ENCODE measurements at places on chromosomes 1 and 21.

DNA sequence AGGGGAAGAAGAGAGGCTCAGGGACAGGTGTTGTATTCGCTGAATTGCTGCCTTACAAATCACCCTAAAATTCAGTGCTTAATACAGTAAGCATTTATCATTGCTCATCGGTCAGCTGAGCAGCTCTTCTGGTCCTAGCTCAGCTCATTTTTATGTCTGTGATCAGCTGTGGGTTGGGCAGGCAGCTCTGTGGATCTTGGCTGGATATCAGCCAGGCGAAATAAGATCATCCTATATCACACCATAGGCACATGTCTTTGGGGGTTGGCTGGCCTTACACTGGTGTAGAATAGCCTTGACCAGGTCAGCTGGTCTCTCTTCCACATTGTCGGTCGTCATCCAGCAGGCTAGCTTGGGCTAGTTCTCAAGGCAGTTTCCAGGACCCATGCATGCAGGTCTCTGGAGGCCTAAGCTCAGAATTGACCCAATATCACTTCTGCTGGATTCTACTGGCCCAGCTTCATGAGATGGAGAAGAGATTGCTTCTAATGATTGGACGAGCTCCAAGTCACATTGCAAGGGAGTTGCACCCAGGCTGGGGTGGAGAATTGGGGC, 448.6 kb downstream of the KIF26B start:
- DNase-seq: no peak

DNA sequence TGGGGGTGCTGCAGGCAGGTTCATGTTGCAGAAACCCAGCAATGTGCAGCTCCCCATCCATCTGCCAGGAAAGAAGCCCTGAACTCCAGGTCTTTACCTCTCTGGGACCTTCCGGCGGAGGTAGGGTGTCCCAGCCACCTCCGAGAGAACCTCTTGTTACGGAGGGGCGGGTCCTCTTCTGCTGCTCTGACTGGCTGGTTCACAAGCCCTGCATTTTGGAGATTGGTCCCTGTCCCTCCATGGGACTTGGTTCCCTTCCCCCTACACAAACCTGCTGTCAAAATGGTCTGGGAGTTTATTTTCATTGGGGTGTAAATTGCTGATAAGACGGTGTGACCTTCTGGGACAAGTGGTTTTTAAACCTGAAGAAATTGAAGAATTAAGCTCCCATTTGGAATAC, 8.0 kb upstream of the CELSR2 start:
- DNase-seq: no peak

- no peak for DNase-seq
These were observed 4.0 kb downstream of the SLC30A10 start for GRCh38 chr1:219924342-219924741.

- no peak for DNase-seq
These were observed 148.5 kb downstream of the GDAP2 start for GRCh38 chr1:117780687-117781475.

GRCh38 chr21:46221664-46222435, 6.7 kb downstream of the LSS start:
- no peak for DNase-seq

DNA sequence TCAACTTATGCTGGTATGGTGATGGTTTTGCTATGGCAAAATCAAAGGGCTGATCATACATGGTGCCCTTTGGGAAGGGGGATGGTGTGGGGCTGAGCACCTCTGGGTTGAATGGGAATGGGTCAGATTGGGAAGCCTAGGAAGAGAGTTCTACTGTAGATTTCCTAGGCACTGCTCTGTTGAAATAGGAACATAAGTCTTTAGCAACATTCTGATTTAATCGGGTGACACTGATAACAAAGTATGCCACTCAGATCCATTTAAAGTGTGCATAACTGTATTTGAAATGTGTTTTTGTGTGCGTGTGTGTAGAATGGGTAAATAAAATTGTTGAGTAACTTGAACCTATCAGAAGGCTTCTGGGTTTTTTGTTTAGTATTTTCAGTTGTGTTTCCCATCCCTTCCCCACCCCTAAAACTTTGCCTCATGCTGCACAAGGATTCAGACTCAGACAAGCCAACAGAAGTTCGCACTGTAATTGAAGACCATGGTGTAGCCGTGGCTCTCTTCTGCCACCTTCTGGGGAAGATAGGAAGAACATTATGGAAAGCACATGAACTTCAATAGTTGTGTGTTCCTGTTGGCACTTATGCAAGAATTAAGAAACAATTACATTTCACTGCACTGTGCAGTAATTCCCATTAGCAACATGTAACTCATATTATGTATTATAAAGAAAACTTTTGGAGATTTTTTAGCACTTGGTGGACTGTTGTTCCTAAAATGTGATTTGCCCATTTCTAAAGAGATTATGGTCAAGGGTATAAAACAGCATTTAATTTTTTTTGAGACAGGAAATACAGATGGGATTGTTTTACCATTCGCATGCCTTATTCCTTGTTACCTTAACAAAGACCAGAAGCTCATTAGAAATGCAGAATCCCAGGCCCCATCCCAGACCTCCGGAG, 10.9 kb upstream of the C4BPB start:
- DNase-seq: peak; percentile 92

DNA sequence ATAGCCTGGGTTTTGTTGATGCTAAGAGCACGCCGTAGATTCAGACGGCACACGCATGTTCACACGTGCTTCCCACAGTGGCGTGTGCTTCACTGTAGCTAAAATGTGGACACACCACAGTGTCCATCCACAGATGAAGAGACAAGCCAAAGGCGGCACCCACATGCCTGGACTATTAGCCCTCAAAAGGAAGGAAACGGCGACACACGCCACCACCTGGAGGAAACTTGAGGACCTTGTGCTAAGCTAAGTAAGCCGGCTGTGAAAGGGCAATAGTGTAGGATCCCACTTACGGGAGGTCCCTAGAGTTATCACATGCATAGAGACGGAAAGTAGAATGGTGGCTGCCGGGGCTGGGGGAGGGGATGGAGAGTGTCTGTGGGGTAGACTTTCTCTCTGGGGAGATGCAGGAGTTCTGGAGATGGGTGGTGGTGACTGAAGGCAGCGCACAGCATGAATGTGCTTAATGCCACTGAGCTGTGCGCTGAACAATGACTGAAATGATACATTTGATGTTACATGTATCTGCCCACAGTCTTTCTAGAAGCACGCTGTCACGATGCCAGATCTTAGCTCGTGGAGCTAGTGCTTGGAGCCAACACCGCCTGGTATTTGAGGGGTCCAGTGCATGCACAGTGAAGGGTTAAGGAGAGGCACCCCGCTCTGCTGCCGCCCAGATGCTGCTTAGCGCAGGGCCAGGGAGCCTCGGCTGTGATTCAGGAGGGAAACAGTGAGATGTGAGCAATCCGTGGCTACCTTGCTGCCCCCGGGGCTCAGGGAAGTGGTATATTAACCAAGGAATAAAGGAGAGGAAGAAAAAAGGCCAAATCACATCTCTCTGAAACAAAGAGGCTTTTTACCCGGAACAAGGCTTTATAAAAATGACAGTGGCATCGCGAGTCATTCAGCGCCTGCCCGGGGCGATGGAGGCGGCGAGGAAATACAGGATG, 103.7 kb downstream of the PRDM16 start:
- DNase-seq: no peak

DNA sequence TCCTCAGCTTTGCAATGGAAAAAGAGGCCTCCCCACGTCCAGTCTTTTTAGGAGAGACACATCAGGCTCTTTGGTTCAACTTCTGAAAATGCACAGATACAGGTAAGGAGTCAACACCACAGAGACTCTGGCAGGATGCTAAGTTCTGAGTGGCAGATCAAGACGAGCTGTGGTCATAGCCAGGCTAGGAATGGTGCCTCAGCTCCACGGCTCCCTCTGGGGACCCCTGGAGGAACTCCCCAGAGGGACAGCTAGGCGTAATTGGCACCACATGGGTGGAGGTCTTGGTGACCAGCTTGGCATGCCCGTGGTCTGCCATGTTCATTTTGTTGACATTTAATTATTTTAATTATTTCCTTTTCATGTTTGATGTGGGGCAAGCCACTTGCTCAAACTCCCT, 206.1 kb downstream of the KAZN start:
- DNase-seq: peak; percentile 67

DNA sequence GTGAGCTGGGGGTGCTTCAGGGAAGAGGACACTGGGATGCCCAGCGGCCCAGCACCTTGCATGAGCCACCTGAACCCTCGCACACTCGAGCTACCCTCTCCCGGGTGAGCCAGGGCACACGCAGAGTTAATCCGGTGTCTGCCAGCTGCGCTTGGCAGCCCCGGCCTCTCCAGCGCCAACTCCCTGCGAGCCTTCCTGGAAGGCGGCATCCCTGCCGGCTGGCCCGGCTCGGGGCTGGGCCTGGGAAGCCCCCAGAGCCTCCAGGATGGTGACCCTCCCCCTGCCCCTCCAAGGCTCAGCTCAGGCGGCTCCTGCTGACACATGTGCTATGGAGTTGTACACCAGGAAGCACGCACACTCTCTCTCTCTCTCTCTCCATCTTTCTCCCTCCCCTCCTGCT, 48.7 kb downstream of the RAP1GAP start:
- DNase-seq: no peak

GRCh38 chr1:241507189-241507863, 12.2 kb downstream of the FH start:
- no peak for DNase-seq

GRCh38 chr1:205665201-205666045, 14.9 kb downstream of the SLC45A3 start:
- peak; percentile 51 for DNase-seq

GRCh38 chr21:14251336-14251735, 35.4 kb downstream of the RBM11 start:
- no peak for DNase-seq

DNA sequence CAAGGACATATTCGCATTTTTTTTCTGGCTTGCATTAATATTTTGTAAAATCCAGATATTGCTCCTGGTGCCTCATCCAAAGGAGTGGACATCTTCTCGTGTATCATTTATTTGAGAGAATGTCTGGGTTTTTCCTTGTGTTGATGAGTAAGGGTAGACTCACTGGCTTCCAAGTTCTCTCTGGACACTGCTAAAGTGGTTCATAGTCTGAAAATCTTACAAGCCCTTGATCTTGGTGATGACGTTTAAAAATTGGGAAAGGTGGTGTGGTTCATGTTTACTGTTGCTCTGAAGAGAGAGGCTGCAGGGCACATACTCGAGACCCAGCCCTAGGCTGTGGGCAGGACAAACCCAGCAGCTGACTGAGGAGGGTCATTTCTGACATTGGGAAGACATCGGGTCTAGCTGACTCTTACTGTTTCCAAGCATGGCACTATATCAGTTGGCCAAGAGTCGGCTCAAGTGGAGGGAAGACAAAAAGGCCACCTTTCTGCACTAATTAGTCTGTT, 296.2 kb downstream of the LMX1A start:
- no peak for DNase-seq

GRCh38 chr1:112393631-112393974, 2.4 kb upstream of the CTTNBP2NL start:
- no peak for DNase-seq

GRCh38 chr21:44975720-44976555, 36.1 kb downstream of the SLX9 start:
- no peak for DNase-seq

DNA sequence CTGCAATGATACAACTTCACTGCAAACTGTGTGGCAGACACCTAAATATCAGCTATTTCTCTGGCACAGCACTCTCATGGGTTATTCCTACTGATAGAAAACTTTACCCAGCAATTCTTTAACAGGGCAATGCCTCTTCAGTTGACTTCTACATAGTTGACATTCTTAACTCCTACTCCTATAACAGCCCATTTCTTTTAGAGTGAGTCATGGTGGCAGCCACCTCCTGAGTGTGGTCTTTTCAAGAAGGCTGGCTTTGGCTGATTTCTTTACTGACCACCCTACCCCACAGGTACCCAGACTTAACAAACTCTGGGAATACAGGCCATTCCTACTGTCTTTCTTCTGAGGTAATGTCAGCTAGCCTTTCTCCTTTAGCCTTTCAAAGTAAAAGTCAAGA, 805.8 kb upstream of the ADGRL2 start:
- no peak for DNase-seq

DNA sequence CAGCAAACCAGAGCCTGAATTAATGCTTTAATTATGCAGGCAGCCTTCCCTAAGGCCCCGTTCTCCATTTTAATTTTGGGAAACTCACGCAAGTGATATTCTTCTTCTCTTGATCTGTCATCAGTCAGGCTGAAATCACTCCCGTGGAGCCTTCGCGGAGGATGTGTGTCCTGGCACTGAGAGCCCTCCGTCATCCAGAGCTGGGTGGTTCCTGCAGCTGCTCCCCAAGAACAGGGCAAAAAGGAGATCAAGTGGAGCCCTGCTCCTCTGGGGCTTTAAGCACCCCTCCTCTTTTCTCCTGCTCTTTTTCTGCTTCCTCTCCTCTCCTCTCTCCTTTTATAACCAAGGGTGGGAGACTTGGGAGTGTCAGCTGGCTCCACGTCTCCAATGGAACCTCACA, 133.2 kb upstream of the CACNA1E start:
- no peak for DNase-seq

All from hematopoietic multipotent progenitor cell treated with erythropoietin and hydrocortisone succinate and interleukin-3 and kit ligand, for 4 days (in vitro differentiated cells).